Astrocyte of the spinal cord (primary cell): ENCODE measurements at places on chromosomes 4 and X.
A peak's percentile ranks its signal among the peaks of the same experiment; 100 is the strongest.

DNA sequence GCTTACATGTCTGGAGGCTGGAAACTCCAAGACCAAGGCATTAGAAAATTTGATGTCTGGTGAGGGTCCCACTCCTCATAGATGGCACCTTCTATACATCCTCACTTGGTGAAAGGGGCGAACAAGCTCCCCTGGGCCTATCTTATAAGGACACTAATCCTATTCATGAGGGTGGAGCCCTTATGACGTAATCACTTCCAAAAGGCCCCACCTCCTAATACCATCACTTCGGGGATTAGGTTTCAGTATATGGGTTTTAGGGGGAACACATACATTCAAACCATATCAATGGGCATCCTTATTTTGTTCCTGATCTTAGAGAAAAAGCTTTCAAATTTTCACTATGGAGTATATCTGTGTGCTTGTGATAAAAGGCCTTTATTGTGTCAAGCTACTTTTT is 39.0 kb upstream of the ALG13 start:
- DNase-seq: no peak

DNA sequence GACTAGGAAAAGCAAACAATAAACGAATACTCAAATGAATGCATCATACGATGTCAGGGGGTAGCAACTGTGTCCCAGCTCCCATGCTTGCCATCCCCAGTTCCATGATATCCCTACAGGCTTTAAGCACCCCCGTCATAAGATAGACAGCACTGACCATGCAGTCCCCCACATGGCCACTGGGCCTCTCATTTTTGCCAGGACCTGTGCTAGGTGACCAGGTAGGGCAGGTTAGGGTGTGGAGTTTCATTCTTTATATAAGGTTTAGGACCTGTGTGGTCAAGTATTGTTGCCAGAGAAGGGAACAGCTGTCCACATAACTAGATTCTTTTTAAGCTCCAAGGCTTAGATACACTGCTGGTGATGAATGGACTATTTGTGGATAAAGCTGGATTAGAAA is 9.7 kb downstream of the PPEF2 start:
- DNase-seq: no peak

DNA sequence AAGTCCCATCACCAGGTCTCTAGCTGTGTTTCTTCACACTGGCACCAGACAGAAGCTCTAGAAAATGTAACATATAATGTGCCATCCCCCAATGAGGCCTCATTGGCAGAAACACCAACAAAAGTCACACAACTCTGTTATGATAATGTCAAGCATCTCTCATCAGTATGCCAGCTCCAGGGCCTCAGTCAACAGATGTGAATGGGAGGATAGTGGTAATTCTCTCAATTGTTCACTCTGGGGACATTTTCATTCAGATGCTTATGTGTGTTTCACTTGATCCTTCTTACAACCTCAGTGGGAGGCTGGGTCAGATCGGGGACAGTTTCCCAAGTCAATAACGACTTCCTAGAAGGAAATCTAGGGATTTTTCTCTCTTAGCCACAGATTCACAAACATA is 57.5 kb upstream of the SCOC start:
- DNase-seq: no peak

- DNase-seq: no peak
These were observed 10.9 kb downstream of the ATP1B4 start for GRCh38 chrX:120372667-120373370.

GRCh38 chr4:128298852-128299251 is 11.2 kb upstream of the PGRMC2 start:
- no peak for DNase-seq

DNA sequence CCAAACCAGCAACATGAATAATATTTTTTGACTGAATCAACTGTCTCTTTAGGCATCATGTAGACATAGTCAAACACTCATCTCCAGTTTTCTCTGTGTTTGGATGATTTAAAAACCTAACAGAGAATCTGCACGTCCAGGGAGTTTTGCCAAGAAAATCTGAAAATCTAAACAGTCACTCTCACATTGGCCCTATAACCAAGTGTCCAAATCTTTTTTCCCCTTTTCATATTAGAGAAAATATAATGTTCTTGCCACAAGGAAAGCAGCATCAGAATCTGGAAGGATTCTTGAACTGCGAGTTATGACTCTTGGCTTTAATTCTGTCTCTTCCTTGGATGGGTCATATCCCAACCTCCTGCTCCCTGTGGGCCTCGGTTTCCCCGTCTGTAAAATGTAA is 8.8 kb upstream of the CHRDL1 start:
- no peak for DNase-seq

DNA sequence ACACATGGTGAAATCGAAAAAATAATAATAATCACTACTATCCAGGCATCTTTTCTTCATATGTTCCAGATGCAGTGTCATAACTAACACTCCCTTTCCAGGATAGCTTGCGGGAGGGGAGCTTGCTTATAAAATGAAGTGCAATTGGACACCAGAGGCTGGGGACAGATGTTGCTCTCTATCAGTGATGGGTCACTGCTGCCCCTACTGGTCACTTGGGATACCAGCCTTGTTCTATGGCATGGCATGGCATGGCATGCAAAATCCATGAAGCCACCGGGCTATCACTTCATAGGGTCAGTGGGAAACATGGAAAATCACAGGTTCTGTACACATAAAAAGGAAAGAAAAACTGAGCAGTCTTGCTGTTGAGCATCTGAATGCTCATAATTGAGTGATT is 168.1 kb downstream of the GLRA2 start:
- DNase-seq: no peak

DNA sequence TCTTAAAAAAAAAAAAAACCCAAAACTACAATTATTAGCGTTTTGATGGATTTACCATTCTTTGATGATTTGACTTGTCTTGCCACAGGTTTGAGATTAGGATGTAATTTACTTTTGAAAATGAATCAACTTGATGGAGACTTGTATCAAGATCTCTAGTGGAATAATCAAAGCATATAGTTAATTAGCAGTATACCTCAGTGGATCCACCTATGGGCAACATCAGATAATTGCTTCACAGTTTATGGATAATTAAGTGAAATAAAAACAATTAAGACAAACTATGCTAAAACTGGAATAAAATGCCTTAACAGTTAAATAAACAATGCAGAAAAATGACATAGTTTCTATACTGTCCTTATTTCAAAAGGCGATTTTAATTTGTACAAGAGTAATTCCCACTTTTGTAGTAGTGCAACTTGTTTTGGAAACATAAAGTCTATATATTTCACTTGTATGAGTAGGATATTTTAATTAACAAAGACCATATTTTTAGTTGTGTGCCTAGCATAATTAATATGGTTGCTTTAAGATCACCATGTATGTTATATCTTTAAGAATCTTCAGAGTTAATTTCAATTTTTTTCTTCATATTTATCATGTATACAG is 4.2 kb downstream of the CPEB2 start:
- peak; percentile 55 for DNase-seq

DNA sequence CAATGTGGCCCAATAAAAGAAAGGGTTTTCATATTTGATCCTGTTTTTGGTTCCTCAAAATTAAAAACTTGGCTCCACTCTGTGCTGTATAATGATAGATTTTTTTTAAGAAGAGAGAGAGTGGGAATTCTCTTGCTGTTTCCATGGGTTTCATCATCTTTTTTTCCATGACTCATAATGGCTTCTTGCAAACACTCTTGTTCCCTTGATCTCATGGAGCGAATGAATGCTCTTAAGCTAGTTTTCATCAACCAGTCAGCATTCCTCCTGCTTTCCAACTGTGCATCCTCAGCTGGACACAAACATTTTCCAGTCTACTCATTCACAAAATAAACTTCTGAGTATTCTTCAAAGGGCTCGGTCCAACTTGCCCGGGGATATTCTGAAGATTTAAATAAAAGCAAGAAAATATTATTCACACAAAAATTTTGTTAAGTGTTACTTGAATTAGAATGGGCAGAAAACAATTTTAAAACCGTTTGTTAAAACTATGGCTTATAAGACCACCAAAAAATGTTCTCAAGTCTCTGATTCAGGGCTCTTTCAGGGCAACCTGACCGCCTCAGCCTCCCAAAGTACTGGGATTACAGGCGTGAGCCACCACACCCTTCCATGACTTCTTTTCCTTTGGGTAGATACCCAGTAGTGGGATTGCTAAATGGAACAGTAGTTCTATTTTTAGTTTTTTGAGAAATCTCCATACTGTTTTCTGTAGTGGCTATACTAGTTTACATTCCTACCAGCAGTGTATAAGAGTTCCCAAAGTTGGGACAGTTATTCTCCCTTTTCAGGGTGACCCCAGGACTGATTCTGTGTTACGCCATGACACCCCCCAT is 64.7 kb downstream of the TMEM156 start:
- DNase-seq: peak; percentile 98

GRCh38 chr4:87232216-87232615 is 11.8 kb upstream of the KLHL8 start:
- no peak for DNase-seq

- peak; percentile 24 for DNase-seq
These were observed 321.0 kb upstream of the CXXC4 start for GRCh38 chr4:104815665-104816064.

DNA sequence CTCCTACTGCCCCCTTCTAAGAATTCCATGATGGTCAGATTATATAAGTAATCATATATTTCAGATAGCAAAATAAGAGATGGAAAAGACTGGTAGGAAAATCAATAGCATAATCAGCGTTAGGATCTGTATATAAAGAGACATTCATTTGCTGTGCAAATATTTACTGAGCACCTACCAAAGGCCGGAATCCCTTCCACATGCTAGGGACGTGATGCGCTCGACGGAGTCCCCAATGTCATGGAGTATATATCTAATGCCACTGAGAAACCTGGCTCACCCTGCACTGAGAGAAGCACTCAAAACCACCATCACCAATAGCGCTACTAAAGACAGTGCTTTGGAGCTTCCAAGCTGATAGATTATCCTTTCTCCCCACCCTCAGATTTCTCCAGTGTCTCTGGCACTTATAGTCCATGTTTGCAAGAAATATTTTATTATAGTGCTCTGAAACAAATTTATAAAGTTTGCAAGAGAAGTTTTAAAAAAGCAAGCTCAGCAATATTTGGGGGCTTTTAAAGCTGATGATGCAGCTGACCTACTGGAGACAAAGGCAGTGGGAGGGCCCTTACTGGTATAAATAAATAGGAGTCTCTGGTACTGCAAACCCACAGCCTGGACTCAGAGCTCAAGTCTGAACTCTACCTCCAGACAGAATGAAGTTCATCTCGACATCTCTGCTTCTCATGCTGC is at the start of gene CXCL13:
Gene CXCL13, plus strand, starts transcription at position 611 of the 693 bp plus-strand sequence. Its CDS starts 46 bp downstream, at position 657.
- DNase-seq: no peak

DNA sequence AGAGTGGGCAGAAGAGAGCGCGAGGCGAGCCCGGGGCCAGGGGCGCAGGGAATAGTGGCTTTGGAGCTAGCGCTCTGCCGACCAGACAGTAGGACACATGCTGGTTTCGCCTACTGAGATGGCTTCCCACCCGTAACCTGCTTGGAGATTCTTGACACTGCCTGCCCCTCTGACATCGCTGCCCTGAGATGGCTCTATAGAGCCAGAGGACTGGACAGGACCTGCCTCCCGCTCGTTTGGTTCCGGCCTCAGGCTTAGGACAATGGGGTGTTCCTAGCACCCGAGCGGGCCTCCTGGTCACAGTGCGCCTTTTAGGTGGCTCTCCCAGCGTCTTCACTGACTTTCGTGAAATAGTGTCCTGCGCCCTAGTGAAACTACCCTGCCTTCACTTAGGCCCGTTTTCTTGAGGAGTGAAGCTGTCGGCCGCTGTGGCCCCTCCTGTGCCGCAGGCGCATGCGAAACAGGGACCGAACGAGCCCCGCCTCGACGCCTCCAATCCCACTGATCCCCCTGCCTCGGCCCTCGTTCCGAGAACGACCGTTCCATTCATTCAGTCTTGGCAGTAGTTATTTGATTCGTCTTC is 608 bp downstream of the TAF1 start:
- peak; percentile 17 for DNase-seq

DNA sequence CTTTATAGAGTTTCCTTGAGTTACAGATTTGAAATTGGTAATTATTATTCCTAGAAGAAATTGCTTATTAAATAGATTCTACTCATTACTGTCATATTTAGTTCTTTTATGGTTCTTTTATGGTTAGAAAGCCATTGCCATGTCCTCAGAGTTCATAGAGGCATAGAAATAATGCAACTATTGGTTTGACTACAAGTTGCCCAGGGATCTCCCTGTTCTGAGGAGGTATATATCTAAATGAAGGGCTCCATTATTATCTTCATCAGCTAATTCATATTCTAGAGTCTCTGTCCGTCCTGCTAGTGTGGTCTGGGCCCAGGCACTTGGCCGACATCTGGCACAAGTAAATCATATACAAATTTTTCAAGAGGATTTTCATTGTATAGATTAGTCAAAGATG is 535.7 kb downstream of the PPP4R3C start:
- no peak for DNase-seq

- no peak for DNase-seq
These were observed 26.1 kb downstream of the ZFP42 start for GRCh38 chr4:188021548-188022249.

GRCh38 chr4:55396308-55397125 is 760 bp downstream of the TMEM165 start:
- DNase-seq: peak; percentile 48

- no peak for DNase-seq
These were observed 236.4 kb upstream of the TTC29 start for GRCh38 chr4:147182041-147182440.

GRCh38 chrX:10603612-10604011 is 16.8 kb downstream of the MID1 start:
- DNase-seq: no peak

- no peak for DNase-seq
These were observed 32.4 kb upstream of the HS6ST2 start for GRCh38 chrX:132990835-132991234.

DNA sequence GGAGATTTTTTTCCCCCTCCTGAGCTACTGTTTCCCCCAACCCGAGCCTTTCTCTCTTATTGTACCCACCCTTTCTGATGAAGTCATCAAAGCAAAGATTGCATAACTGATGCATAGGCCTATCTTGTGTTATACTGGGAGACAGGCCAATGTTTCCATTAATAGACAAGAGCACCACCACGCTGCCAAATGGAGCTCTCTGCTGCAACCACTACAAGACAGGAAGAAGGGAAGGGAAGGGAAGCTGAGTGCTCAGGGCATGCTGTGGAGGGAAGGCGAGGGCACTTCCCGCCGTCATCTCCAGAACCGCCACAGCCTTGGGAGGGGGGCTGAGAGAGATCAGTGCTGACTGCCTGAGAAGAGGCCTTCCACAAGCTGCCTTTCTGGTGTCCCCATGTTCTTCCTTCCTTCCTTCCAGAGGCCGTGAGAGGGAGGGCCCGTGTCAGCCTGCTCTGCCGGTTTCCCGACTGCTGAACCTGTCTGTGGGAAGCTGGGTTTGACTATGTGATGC is 75.0 kb downstream of the MGST2 start:
- DNase-seq: peak; percentile 89

DNA sequence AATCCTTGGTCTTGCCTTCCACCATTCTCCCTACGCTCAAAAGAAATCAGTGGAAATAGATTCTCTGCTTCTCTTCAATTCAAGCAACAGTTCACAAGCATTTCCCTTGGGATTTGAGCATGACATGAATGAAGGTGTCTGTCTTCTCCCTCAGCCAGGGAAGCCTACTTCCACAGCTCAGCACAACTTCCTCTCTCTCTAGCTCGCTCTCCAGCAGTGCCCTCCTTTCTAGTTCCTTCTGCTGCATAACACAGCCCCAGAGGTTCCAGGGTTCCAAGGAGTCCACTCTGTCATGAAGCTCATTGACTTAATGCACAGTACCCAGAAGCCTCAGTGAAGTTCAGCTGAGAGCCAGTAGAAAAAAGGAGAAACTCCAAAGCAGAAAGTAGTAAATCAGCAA is 81.3 kb downstream of the PLS3 start:
- DNase-seq: no peak
